ENCODE measurements at places on chromosomes 11 and 22.

DNA sequence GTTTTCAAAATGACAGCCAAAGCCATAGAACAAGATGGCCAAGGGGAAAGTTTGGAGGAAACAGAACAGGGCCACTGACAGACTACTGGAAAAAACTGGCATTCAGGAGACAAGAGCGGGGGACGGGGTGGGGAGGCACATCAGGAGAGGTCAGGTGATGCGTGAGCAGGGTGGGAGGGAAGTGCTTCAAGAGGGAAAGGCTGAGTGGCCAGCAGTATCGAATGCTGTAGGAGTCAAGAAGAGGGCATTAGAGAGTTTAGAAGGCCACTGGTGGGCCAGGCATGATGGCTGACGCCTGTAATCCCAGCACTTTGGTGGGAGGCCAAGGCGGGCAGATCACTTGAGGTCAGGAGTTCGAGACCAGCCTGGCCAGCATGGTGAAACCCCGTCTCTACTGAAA lies 8.2 kb downstream of the GTPBP1 start:
- DNase-seq, result no peak

DNA sequence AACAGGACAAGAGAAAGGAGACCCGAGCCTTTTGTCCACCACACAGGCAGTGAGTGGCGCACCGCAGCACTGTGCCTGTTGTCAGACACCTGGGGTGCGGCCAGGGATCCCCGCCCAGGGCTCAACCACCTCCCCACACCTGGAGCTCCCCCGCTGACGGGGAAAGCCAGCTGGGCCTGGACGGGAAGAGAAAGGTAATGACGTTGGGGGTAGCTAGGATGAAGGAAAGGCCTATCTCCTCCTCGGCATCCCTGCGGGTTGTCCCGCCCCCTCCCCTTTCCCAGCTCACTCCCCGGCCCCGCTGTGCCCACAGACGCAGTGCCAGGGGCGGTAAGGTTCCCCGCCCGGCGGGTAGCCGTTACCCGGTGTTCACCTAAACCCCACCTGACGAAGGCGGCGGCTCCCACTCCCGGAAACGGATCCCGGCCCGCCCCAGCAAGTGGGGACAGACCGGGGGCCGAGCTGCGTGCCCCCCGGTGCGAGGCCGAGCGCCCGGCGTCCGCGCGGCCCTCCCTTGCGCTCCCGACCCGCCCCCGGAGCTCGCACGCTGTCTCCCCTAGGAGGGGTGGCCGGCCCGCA lies 495 bp downstream of the HYOU1 start:
- DNase-seq, result no peak

DNA sequence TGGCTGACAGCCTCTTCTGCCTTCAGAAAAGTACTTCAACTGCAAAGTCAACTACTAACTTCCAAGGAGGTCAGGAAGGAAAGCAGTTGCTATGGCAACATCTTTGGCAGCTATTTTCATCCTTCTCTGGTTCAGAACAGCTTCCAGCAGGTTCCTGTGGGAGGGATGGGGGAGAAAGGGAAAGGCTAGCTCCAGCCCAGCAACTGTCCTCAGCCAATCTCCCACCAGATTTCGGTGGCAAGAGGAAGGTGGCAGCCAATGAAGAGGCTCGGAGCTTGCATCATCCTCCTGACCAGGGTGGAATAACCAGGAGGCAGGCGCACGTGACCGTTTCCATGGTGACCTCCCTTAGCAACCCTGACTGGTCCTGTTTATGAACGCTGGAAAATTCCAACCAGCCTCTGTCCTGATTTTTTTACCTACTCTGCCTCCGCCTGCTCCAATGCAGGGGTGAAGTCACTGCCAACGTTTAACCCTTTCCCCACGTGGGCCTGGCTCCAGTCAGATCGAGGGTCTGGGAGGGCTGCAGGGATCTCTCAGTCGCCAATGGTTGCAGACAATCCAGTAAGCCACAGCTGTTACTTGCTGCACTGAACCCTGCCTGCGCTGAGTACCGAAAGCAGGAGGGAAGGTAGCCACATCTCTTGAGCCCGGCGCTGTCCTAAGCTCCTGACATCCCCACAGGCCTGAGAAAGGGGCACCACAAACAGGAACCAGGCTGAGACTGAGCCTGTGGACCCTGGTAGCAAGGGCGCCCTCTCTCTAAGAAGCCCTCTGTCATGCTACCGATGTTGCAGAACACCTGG lies 11.2 kb upstream of the MALAT1 start:
- peak; percentile 100 for DNase-seq

DNA sequence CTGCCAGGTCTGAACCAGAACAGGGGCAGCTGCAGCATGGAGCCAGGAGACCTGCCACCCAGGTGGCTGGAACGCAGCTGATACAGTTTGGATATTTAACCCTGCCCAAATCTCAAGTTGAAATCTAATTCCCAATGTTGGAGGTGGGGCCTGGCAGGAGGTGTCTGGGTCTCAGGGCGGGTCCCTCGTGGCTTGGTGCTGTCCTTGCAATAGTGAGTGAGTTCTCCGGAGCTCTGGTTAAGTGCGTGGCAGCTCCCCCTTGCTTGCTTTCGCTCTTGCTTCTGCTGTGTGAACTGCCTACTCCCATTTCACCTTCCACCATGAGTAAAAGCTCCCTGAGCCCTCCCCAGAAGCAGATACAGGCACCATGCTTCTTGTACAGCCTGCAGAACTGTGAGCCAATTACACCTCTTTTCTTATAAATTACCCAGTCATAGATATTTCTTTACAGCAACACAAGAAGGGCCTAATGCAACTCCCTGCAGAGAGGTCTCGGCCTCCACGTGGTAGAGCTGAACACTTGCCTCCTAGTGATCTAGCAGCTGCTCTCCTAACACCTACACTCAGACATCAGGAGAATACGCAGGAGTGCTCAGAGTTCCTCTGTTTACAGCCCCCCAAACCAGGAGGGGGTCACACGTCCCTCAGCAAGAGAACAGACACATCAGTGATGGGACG lies 203.7 kb downstream of the CTTN start:
- no peak for DNase-seq

- no peak for DNase-seq
Measured at GRCh38 chr11:22510010-22510409, 115.6 kb downstream of the FANCF start.

GRCh38 chr11:71281204-71281603 lies 28.8 kb upstream of the SHANK2 start:
- DNase-seq, result no peak

GRCh38 chr11:45393334-45393733 lies 107.2 kb upstream of the SYT13 start:
- no peak for DNase-seq

GRCh38 chr22:41526226-41526829 lies 17.9 kb downstream of the POLR3H start:
- DNase-seq, result no peak
